ENCODE measurements at places on chromosomes 1 and 21. TPM values are rescaled to one million over a fixed set of nuclear protein-coding genes. Genes with fewer than 3 reads are reported as not detected.

Gene LRRIQ3
- 0.39 TPM for polyA plus RNA-seq

DNA sequence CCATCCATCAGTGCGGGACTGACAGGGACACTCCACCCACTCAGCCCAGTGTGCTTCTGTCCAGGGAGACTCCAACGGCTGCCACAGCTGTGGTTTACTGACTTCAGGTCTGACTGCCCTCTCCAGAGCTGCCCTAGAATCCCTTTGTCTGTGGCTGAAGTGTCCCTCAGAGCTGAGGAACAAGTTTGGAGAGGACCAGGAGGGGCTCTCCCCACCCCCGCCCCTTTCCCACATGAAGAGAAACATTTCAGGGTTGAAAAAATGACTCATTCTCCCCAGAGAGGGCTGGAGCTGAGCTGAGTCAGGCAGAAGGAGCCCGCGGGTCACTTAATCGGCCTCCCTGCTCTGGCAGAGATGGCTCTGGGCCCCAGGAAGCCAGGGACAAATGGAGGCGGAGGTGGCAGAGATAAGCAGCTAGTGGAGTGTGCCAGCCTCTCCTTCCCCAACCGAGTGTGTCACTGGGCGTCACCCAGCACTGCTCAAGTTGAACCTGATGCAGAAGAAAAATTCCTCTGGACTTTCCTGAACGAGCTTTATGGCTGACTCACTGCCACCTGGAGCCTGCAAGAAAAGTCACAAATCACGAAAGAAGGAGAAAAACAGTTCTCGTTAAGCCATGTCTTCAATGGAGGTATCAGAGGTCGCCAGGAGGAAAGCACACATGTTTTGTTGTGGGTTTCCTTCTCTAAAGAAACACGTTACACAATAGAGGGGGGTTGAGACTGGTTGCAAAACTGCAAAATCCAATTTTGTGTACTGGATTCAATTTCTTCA lies 34.3 kb upstream of the ECE1 start:
- peak; percentile 96 for DNase-seq

Gene TMEM200B
- 4.9 TPM for polyA plus RNA-seq

DNA sequence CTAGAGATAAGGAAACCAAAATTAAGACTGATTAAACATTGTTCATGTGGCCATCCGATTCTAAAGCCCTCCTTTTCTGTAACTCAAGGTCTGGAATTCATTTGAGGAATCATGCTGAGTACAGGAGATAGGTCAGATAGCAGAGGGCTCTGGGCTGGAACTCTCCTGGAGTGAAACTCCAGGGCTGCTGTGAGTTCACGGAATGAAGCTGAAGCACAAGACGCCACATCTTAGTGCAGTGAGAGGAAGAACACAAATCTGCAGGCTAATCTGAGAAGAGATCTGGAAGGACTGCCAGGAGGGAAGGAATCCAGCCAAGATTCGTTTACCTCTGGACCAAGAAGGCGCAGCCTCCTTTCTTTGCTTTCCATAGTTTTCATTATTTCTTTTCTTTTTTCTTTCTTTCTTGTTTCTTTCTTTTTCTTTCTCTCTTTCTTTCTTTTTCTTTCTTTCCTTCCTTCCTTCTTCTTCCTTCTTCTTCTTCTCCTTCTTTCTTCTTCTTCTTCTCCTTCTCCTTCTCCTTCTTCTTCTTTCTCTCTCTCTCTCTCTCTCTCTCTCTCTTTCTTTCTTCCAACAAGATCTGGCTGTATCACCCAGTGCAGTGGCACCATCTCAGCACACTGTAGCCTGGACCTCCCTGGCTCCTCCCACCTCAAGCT lies 74.8 kb upstream of the ATP1B1 start:
- no peak for DNase-seq

- DNase-seq = no peak
Measured at GRCh38 chr1:176692431-176692830, 229.5 kb downstream of the PAPPA2 start.

DNA sequence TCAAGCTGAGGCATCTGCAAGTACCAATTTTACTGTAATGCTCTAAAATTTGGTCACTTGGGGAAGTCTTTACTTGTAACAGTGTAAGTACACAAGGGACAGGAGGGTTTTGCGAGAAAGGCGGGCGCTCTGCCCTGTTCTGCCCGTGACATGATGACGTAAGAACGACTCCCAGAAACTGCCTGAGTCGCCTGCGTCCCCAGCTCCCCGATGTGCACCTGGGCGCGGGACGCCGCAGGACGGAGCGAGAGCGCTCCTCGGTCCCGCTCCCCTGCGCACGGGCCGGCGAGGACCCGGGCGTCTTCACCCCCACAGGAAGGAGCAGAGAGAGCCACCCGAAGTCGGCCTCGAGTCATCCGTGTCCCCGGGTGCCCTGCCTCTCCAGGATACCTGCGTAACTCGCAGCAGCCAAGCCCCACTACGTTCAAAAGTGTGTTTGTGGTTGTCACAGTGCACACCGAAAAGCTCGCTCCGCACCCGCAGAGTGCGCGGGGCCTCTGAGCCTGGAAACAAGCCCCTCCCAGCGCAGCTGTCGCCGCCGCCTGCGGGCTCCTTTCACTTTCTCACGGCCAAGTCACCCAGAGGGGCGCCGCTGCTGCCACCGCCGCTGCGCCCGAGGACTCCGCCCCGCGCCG lies 3.3 kb upstream of the ZBTB18 start:
- DNase-seq = peak; percentile 86

Gene KRTAP19-3
- not detected for polyA plus RNA-seq

Gene OPTC
- not detected for polyA plus RNA-seq

Gene REG4
- polyA plus RNA-seq = 145 TPM

Measured in small intestine (tissue), 16 donors.